ENCODE measurements at places on chromosomes 1 and 21. TPM values are rescaled to one million over a fixed set of nuclear protein-coding genes. Genes with fewer than 3 reads are reported as not detected.

The TDRD5 gene
- not detected for total RNA-seq

The NGF gene
- total RNA-seq: 0.51 TPM

The NUCKS1 gene
- 151 TPM for total RNA-seq

The CCDC185 gene
- not detected for total RNA-seq

The BLACAT1 gene
- not detected for total RNA-seq

The EVA1C gene
- 1.0 TPM for total RNA-seq

Data from myocyte (in vitro differentiated cells).